ENCODE measurements at places on chromosomes 16 and 17.
A peak's percentile ranks its signal among the peaks of the same experiment; 100 is the strongest.

DNA sequence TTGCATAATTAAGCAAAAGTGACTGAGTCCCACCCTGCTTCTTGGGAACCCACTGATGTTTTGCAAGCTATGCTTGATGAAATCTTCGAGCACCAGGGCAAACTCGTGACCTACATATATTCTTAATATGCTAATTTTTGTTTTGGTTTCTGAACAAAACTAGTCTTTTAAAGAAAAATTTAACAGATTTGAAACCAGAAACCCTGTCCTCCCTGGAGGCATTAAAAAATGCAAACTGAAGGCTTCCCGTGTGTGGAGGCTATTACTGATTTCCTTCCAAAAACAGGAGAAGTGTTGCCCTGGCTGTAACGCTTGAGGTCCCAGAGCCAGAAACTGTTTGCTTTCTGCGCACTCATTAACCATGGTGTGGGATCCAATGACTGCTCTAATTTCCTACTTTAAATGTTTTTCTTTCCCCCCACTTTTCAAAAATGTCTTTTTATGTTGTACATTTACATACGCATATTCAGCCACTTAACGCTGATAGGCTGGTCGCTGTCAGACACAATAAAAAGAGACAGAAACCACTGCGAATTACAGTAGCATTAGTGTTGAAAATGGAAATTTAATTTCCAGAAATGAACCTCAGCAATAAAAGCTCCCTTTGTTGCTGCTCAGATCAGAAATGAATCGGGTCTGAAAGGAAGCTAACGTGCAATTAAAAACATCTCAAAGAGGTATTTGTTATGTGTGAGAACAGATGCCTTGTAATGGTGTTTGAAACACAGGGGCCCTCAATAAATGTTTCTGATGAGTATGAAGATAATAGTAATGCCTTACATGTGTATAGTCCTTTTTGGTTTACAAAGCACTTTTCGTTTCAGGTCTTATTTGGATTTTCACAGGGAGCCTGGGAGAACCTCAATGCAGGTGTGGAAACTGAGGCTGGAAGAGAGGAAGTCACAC lies 39.9 kb upstream of the IRX6 start:
- DNase-seq: no peak

- DNase-seq: no peak
Observed at GRCh38 chr17:9860851-9861250, 35.1 kb downstream of the GLP2R start.

- DNase-seq: no peak
Observed at GRCh38 chr17:70848785-70849184, 679.5 kb downstream of the KCNJ2 start.

- DNase-seq: no peak
Observed at GRCh38 chr17:75138519-75138918, 7.0 kb upstream of the NT5C start.

GRCh38 chr17:49554694-49555494 lies 20.8 kb upstream of the NXPH3 start:
- DNase-seq: no peak

DNA sequence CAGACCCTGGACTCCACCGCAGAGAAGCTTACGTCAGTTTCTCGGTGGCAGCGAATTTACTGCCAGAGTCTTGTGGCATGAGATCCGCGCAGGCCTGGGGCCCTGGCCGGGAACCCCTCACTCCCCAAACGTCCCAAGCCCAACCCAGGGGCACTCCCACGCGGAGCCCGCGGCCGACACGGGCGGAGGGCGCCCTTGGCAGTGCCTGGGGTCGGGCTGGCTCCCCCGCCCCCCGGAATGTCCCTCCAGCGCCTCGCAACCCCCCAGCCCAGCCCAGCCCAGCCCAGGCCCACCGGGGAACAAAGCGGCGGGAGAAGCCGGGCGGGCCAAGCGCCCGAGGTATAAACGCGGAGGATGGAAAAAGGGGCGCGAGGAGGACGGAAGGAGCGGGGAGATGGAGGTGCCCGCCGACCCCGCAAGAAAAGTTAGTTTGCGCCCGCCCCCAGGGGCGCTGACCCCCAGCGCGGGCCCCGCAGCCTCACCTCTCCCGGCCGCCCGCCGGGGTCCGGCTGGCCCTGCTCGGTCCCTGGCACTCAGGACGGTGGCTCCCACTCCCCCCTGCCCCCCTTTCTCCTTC lies 330 bp downstream of the CASKIN2 start:
- DNase-seq: no peak

DNA sequence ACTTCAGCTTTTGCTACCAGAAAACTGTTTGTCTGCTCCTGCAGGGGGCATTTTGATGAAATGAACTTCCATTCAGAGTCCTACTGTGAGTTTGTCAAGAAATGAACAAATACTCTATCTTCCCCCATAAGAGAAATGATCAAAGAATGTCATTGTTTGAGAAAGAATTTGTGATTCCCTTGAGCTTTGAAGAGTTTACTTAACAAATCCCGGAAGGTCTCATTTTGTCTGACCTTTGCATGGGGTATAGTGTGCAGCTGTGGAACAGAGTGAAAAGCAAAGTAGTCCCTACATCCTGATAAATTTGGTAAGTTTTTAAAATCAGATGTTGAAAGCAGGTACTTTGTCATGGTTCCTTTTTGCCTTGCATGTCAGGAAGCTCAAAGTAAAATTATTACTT lies 178.0 kb downstream of the ABCC12 start:
- DNase-seq: no peak

- peak; percentile 60 for DNase-seq
Observed at GRCh38 chr17:50363217-50364060, 9.5 kb downstream of the MRPL27 start.

DNA sequence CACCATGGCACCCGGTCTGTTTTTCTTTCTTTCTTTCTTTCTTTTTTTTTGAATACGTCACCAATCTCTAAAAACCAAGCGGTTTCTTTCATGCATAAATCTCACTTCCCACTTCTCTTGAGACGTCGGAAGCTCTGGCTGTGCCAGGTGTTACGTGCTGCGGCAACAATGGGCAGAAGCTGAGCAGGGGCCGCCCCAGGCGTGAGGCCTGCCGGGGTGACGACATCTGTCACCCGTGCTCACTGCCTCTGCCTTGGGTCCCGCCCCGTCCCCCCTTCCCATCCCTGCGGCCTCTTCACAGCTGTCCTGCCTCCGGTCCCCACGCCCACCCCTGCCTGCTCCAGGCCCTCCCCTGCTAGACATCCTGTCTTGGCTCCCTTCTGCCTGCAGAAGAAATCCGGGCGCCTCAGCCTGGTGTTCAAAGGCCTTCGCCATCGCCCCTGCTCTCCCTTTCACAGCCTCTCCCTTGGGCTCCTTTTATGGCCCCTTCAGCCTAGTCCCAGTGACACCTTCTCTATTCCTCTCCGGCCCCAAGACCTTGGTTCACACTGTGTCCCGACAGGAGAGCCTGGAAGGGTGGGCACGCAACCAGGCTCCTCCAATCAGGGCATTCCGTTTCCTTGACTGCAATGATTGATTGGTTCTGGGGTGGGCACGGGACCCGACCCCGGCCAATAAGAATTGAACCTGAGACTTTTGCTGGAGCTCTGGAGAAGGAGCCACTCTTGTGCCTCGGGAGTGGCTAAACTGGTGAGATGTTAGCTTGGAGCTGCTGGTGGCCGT lies 4.8 kb downstream of the P2RX1 start:
- no peak for DNase-seq

- no peak for DNase-seq
Observed at GRCh38 chr17:63275971-63276745, 169.9 kb downstream of the CYB561 start.

GRCh38 chr16:16042076-16042475 lies 92.7 kb downstream of the ABCC1 start:
- DNase-seq: no peak

DNA sequence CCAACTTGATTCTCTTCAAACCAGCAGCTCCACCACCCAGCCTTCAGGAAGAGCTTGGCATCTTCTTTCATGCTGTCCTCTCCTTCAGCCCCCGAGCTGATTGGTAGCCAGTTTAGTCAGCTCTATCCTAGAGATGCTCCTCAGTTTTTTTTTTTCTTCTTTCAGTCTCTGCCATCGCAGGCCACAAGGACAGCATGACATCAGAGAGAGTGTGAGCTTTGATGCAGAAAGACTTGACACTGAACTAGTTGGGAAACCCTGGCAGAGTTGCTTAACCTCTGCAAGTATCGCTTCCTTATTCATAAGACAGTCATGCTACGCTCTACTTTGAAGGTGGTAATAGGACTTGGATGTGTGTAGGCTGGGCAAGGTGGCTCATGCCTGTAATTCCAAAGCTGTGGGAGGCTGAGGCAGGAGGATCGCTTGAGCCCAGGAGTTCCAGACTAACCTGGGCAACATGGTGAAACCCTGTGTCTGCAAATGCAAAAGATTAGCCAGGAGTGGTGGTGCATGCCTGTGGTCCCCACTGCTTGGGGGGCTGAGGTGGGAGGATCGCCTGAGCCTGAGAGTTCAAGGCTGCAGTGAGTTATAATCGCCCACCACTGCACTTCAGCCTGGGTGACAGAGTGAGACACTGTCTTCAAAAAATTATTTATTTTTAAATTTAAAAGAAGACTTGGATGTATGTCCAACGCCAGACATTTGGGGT lies 2.6 kb downstream of the CD300LB start:
- DNase-seq: peak; percentile 60

GRCh38 chr16:21647562-21648164 lies 4.7 kb downstream of the IGSF6 start:
- DNase-seq: no peak

DNA sequence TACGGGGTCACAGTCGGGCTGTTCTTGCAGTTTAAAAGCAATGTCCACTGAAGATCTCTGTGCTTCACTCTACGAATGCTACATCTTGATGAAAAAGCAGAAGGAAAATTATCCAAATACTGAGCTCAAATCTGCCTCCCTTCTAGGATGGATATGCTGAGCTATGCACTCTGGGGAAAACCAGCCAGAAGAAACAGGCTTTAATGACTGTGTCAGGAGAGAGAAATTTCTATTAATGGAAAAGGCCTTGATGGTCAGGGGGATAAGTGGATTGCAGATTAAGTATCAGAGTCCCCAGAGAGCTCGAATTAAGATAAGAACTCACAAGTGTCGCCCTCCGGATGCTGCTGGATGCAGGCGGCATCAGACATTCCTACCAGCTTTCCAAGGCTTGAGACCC lies 39.6 kb upstream of the RCVRN start:
- no peak for DNase-seq

GRCh38 chr16:51968749-51969148 lies 578.2 kb downstream of the TOX3 start:
- no peak for DNase-seq

DNA sequence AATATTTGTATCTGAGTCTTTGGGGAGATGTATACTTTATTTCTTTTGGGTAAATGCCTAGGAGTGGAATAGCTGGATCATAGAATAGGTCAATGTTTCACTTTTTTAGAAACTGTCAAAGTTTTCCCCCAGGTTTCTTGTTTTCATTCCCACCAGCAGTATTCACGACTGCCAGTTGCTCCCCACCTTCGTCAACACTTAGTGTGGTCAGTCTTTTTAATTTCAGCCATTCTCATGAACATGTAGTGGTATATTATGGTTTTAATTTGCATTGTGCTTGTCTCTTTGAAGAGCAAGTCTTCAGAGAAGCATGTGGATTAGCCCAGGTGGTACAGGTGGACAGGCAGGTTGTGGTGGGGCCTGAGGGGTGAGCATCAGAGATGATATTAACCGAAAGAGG lies 53.8 kb downstream of the TEKT5 start:
- no peak for DNase-seq

DNA sequence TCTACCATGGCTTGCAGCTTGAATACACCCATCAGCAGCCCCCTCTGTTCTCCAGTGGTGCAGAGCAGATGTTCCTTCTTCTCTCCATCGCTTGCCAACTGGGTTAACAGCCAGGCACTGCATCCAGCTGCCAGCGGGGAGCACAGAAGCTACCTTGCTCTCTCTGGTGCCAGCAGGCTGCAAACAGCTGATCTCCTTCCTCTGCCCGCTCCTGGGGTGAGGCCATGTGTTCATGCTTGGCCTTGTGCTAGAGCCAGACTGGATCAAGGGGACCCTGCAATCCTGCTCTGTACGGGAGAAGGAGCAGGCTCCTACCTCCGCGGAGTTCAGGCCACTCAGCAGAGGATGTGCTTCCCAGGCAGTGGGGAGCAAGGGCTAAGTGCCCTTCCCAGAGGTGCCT lies 24.1 kb upstream of the ENGASE start:
- DNase-seq: no peak

- DNase-seq: no peak
Observed at GRCh38 chr16:19851476-19851875, 33.2 kb downstream of the GPRC5B start.

- no peak for DNase-seq
Observed at GRCh38 chr16:14020141-14020540, 51.0 kb upstream of the MRTFB start.

DNA sequence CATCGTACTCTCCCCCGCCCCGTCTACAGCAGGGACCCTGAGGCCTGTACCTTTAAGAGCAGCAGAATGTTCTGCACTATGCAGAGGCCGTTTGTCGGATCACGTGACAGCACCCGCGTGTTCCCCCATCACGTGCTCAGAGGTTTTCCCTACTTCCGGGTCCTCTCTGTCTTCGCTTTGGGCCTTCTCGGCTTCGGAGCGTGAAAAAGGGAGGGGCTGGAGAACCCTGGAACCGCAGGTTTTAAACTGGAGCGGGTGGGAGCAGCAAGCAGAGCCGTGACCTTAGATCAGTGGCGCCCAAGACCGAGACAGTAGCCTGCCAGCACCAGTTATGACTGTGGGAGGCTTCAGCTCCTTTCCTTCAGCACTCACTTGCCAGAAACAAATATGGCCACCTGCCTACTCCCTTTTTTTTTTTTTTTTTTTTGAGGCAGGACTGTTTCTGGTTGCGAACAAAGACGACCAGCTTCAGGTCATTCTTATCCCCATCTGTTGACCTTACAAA lies at the start of gene CLN3:
CLN3 (minus strand) TSS at position 105 of the 505 bp plus-strand sequence. CDS start 315 bp downstream, outside the sequence.
- DNase-seq: peak; percentile 94

DNA sequence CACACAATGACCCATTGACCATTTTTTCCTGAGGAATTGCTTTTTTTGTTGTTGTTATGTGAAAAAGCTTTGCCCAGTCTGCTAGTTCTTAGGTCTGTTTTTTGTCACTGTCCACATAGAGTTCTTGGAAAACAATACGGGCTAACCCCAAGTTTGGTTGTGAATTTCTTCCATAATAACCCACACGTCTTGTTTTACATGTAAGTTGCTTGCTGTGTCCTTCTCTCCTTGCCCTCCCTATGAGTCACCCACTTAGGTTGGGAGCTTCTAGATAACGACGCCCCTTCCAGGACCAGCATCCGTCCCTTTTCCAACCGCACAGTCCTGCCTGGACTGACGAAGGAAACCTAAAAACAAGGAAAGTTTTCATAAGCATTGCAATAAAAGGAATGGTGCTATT lies 175.3 kb upstream of the HS3ST3A1 start:
- DNase-seq: no peak

GRCh38 chr16:9033125-9033830 lies 58.2 kb upstream of the HAPSTR1 start:
- DNase-seq: no peak

- no peak for DNase-seq
Observed at GRCh38 chr16:74769586-74770190, 4.9 kb downstream of the FA2H start.

GRCh38 chr16:79401157-79401556 lies 199.4 kb downstream of the MAF start:
- no peak for DNase-seq

DNA sequence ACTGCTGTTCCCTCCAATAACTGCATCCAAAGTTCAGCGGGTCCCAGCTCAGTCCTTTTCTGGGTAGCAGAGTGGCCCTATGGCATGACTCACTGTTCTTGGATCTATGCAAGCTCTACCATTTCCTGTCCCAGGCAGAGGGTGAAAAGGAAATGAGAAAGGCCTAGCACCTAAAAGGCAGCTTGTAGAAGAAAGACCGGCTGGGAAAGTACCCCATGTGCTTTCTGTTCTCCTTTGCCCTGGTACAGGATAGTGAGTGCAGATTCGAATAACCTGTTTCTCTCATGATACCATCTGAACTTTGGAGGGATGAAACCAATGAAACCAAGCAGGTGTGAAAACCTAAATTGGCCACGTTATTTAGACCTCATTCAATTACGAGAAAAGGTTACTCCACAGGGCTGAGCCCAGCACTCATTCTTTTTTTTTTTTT lies 12.7 kb upstream of the HASPIN start:
- DNase-seq: no peak

All from tibial artery (tissue), 4 donors.